ENCODE measurements at places on chromosomes 7 and 10. TPM values are rescaled to one million over a fixed set of nuclear protein-coding genes. Genes with fewer than 3 reads are reported as not detected.

DNA sequence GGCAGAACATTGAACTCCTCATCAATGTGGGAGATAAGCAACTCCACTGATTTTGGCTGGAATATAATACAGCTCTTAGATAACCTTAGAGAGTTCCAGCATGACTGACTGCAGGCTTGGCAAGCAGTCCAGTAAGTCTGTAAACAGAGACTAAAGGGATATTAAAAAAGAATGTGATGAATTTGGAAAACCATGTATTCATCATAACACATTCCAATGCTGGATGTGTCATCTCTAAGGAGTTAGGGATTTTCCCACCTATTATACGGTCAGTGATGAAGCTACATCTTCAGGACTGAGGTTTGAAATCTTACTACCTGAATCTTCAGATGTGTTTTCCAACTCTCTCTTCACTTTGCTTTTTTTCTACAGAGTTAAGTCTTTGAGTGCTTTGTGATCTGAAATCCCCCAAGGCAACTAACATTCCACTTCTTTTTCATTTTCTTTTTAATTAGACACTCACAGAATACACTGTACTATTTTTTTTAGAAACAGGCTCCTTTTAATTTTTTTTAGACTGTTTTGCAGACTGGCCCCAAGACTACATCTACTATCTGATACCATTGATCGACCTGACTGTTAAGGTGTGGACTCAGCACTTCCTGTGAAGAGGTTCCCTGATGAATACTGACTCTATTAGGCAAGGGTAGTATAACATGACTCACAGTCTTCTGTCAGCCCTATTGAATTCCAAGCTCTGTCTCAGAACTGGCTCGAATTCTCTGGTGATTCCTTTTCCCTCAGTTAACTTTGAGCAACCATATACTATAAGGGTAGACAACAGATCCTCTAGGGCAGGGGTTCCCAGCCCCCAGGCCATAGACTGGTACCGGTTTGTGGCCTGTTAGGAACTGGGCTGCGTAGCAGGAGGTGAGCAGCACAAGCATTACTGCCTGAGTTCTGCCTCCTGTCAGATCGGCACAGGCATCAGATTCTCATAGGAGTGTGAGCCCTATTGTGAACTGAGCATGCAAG lies 678.2 kb downstream of the GRM8 start:
- DNase-seq = no peak

DNA sequence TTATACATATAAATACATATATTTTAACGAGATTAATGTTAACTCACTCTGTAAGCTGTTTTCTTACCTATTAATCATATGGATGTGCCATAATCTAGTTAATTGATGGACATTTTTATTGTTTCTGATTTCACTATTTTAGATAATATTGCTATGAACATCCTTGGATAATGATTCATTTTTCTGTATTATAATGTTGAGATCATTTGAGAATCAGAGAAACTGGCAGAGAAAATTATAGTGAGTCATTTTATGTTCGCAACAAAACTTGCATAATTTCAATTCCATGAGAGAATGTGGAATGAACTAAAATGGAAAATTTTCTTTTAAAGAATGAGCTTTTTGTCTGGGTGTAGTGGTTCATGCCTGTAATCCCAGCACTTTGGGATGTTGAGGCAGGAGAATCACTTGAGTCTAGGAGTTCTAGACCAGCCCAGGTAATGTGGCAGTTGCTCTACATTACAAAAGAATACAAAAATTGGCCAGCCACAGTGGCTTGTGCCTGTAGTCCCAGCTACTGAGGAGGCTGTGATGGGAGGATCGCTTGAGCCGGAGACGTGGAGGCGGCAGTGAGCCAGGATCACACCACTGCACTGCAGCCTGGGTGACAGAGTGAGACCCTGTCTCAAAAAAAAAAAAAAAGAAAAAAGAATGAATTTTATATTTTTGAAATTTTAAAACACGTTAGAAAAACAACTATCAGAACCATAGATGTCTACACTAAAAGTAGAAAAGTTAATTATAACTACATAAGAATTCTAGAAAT lies 40.5 kb downstream of the PAPSS2 start:
- no peak for DNase-seq

The CYP3A7 gene
- total RNA-seq = 252 TPM

DNA sequence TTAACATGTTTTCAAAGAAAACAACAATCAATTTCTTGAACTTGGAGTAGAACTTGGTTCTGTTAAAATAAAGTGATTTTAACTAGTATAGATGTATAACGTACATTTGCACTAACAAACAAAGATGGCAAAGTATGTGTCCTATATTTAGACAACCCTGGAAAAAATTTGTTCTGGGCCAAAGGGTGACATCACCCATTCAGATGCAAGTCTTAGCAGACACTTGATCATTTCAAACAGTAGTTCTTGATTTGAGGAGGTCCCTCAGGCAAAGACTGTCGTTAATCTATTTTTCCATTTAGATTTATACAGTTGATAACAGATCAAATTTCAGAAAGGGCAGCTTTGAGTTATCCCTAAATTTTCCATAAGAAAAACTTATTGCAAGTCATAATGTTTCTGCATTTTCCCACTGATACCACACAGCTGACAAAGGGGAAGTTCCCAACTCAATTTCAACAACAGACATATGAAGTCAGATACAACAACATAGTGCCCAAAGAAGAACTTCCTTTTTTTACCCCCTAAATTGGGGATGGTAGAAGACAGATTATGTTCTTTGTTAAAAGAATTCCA lies 5.2 kb downstream of the NMT2 start:
- DNase-seq = no peak

GRCh38 chr10:100802196-100802595 lies 56.8 kb downstream of the PAX2 start:
- DNase-seq = no peak

- DNase-seq = no peak
Observed at GRCh38 chr10:103727991-103728689, 127.2 kb downstream of the SH3PXD2A start.

The RBP4 gene
- total RNA-seq = 6,222 TPM

The MET gene
- 32.9 TPM for total RNA-seq

DNA sequence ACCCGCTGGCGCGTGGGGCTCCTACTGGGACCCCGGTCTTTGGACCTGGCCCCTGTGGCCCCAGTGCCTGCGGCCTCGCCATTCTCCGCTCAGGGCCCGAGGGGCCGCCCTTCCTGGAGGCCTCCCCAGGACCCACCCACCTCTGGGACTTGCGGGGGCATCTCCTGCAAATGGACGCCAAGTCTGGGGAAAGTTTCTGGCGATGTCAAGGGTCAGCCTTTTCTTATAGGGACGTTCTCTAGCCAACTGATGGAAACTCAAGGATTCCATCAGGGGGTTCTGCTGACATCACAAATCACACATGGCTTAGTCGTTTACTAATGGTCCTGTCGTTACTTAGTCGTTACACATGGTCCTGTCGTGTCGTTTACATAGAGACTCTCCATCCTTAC lies 57.7 kb upstream of the RHOBTB1 start:
- no peak for DNase-seq

The HYCC1 gene
- 13.1 TPM for total RNA-seq

The PDGFA gene
- total RNA-seq = 13.8 TPM

DNA sequence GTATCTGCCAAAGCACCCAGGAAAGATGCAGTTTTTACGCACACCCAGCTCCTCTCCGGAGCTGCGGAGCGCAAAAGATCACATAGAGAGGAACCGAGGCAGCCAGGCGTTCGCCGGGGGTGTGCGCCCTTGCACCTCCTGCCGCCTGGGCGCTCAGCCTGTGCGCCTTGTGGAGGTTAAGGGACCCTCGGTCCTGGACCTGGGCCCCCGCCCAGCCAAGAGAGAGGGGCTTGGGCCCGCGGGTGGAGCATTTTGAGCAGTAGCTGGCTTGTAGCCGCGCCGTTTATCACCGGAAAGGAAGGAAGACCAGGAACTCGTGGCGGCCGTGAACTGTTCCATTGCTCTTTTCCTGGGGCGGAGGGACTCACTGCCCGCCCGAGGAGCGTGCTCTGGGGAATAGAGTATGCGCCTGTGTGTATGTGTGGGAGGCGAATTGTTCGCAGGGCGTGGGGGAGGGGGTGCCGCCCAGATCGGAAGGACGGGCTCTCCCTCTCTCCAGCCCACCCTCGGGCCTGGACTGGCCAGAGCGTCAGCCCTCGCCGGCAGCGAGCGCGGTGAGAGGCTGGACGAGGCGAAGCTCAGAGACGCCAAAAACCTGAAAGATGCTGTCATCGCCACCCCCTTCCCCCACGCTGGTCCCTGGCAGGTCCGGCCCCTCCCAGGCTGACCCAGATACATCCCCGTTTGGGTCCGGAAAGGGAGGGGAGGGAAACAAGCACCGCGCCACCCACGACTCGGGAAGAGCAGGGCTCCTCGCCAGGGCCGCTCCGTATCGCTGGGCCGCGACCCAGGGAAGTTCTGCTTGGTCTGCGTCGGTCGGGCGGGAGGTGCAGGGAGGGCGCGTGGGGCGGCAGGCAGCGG lies 1.2 kb upstream of the WNT2 start:
- peak; percentile 58 for DNase-seq

DNA sequence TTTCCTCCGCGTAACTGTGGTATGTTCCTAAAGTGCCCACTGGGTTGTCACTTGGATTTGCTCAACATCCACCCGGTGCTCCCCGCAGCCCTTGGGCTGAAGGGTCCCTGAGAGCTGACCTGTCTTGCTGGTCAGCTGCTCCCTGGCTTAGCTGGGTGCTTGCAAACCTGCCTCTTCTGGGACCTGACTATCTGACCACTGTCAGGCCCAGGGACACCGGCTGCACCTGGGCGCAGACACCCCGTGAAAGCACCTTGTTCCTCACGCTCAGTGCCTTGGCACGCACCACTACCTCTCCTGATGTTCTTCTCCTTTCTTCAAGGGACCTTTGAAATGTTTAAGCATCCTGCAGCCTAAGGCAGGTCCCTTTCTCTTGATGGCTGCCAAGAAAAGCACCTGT lies 26.6 kb upstream of the LARP4B start:
- DNase-seq = no peak

The BHLHA15 gene
- total RNA-seq = 2.9 TPM

GRCh38 chr10:78750418-78750817 lies 318.3 kb upstream of the ZMIZ1 start:
- DNase-seq = no peak

GRCh38 chr7:2138146-2138765 lies 94.5 kb downstream of the MAD1L1 start:
- DNase-seq = no peak

The OPN1SW gene
- total RNA-seq = not detected

- DNase-seq = no peak
Observed at GRCh38 chr10:19302117-19302516, 253.5 kb downstream of the MALRD1 start.

- no peak for DNase-seq
Observed at GRCh38 chr10:29737074-29737593, 102.4 kb upstream of the SVIL start.

The TMEM176B gene
- 738 TPM for total RNA-seq

GRCh38 chr10:79002336-79002735 lies 66.4 kb upstream of the ZMIZ1 start:
- DNase-seq = no peak

DNA sequence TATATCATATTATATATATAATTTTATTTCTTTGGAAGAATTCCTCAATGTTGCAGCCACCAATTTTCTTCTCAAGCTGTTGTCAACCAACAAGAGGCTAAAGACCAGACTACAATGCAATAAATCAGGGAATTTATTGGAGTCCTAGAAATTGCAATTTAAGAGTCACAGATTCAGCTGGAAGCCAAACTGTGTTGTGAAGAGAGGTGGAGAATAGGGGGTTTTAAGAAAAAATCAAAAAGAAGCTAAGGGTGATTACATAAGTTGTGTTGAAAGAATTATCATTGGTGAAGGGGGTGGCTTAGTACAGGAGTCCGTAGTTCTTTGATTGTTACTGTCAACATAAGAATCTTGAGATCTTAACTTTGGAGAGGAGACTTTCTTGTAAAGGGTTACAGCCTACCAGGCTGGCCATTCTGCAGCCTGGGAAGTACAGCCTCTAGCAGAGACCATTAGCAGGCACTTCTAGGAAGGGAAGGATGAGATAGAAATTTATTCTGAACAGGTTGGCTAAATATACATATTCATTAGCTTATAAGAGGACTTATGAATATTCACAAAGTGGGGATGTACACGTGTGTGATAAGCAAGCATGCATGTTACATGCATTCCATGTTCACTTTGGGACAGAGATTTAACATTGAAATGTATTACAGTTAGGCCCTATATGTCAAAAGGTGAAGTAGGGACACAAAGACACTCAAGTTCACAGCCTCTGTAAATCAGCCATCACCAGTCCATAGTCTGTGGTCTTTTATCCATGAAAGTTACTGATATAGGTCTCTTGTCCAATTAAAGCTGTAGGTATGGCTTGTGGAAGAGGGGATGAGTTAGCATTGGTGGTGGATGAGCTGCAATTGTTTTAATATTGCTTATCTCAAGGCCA lies 8.3 kb upstream of the TMEM168 start:
- DNase-seq = no peak

GRCh38 chr10:101089520-101090299 lies 27.9 kb downstream of the KAZALD1 start:
- DNase-seq = no peak

The SUFU gene
- 6.2 TPM for total RNA-seq

DNA sequence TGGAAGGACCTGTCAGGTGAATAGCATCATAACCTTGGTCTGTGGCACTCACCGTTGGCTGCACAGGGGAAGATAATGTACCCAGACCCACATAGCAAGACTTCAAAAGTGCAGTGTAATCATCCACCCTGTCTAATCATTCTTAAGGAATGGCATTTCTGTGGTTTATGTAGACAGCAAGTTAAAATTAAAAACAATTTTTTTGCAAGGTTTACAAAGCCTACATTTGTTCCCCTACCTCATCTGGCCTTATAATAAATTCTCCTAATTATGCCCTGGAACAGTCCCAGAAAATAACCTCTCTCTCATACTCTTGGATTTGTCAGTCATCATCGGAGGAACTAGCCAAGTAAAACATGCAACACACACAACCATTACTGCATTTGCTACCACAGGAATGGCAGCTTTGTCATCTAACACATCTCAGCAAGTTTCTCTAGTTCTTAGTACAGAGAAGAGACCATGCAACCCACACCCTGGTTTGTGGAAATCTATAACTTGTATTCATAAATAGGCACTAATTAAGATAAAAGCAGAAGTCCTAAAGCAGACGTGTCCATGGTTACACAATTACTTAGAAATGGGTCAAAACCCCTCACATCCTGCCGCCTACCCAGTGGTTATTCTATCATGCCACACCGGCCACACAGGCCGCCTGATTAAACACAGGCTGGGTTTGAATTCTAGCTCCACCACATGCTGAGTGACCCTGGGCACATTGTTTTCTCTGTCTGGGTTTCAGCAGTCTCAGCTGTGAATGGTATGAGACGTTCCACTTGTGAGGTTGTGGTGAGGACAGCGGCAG lies 19.1 kb downstream of the ABLIM1 start:
- no peak for DNase-seq

GRCh38 chr7:76108540-76109233 lies 60.8 kb downstream of the MDH2 start:
- peak; percentile 72 for DNase-seq

GRCh38 chr10:72904806-72905205 lies 11.3 kb downstream of the OIT3 start:
- no peak for DNase-seq

DNA sequence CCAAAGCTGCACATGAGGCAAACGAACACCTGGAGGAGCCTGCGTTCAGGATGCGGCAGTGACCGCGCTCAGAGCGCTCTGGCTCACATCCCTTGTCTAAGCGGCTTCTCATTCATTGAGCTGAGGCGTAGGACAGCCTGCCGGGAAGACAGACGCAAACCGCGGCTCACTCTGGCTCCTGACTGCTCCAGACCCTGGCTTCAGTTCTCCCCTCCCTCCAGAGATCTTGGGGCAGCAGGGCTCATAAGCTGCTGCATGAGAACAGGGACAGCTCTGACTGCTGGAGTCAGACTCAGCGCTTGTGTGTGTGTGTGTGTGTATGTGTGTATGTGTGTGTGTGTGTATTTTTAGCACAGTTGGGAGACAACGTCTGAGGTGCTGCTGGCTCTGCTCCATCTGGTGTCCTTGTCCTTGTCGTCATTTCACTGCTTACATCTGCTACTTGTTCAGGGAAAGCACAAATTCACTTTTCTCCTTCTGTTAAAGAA lies 15.8 kb upstream of the LYZL2 start:
- no peak for DNase-seq

Data from right lobe of liver (tissue), 6 donors.